ENCODE measurements at places on chromosomes 3 and 15.

- peak; percentile 71 for DNase-seq
Measured at GRCh38 chr15:31365655-31366127, 39.1 kb downstream of the KLF13 start.

- peak; percentile 38 for DNase-seq
Measured at GRCh38 chr3:188299068-188299467, 145.1 kb downstream of the LPP start.

- DNase-seq: no peak
Measured at GRCh38 chr3:55270976-55271375, 216.1 kb downstream of the WNT5A start.

GRCh38 chr3:156776871-156777270, 49.3 kb upstream of the LEKR1 start:
- no peak for DNase-seq

DNA sequence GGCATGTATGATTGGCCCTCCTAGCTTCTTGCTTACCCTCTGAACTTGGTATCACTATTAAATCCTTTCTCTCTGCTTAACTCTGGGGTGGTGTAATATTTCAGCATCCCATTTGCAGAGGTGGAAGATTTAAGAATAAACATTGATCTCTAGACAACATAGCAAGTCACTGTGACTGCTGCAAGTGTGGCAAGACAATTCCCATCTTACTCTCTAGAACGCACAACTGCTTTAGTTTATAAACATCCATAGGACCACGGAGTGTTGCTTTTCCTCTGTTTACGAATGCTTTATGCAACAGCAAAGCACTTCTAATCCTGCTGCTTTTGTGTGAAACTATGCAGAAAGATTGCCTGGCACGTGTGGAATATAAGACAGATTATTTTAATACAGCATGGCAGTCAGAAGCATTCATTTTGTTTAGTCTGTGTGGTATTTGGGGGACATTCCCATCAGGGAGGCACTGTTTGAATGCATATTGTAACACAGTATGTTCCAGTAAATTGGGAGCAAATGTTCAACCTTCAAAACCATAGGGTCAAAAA, 338.9 kb upstream of the TMCO5A start:
- DNase-seq: no peak

- no peak for DNase-seq
Measured at GRCh38 chr3:194014756-194015155, 121.2 kb upstream of the HES1 start.

DNA sequence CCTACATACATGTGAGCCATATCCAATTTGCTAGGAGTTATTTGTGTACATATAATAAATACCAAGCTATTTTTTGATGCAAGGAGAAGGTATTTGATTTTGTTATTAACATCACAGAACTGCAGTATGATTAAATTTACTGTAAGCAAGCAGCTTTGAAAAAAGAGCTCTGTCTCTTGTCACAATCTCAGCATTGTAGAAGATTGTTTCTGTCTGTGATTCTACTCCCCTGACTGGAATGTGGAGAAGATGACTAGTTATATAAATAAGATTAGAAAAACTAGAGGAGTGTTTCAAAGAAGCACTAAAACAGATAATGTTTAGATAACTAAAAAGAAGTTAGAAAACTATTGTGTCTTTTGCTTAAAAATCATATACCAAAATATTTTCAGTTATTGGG, 17.1 kb upstream of the DCBLD2 start:
- no peak for DNase-seq

GRCh38 chr3:15215996-15216395, 9.9 kb downstream of the CAPN7 start:
- no peak for DNase-seq

DNA sequence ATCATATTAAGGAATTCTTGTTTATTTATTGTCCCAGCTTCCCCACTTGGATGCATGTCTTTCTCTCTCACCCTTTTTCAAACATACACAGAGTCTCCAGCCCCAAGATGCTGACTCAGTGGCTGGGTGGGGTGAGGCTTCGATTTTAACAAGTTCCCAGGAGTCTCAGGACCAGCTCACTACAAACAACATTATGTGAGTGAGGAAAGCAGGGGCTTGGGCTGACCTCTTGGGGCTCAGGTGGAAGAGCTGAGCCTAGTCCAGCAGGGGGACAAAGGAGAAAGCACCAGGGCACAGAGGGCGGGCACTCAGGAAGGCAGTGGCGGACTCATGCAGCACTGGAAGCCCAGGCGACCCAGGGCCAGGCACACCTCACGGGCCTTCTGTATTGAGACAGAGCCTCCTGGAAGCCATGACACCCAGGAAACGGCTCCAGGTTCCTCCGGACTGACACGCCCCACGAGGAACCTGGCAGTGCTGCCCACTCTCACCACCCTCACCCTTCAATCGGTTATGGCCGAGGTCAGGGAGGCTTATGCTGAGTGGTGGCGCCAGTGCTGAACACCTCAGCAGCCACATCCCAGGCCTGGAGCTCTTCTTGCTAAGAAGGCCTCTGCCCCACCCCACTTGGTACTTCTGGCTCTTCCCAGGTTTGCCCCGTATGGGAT, 97.4 kb downstream of the LRIG1 start:
- no peak for DNase-seq

- no peak for DNase-seq
Measured at GRCh38 chr15:93158097-93158900, 69.3 kb upstream of the RGMA start.

- no peak for DNase-seq
Measured at GRCh38 chr3:152236716-152237115, 32.0 kb upstream of the MBNL1 start.

DNA sequence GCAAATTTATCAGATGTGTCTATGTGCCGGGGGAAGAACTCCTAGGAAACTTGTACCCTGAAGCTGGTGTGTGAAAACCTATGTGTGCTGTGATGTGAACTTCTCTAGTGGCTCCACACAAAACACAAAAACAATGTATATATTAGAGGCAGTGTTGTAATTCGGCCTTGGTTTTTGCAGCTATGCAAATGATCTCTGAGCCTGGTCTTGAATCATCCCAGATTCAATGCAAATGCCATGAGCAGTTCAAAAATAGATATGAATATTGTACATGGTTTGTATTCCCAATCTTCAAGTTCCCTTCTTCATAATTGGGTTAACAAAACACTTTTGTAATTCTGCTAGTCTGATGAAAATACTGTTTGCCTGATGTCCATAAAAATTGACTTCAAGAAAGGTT, 152.6 kb downstream of the MFSD1 start:
- no peak for DNase-seq

GRCh38 chr3:155034786-155035185, 45.3 kb upstream of the MME start:
- DNase-seq: no peak

DNA sequence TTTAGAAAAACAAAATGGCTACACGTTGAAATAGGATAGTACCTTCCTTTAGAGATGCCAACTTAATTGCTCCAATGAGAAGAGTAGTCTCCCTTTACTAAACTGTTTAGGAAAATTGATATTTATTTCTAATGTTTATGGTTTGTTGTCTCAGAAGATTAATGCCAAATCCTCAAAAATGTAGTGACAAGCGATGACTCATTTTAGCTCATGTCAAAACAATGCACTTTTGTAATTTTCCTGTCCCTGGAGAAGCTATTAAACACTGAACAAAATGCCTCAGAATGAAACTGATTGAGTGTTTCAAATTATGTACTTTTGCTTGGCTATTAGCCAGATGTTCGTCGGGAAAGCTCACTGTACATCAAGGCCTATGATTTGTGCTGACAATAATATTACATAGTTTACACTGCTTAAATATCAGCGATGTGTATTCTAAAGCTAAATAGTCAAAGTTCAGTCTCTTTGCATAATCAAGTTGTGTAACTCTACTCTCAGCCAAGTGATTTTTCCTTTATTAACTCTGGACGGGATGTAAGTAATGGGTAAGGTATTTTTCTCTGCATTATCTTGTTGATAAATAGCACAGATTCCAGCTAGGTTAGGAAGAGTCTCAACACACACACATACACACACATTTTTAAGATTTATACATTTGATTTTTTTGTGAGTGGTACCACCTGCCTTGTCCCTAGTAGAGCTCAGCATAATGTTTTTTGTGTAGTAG, 83.7 kb downstream of the CMSS1 start:
- no peak for DNase-seq

GRCh38 chr15:57172925-57173324, 203.4 kb upstream of the CGNL1 start:
- DNase-seq: no peak

DNA sequence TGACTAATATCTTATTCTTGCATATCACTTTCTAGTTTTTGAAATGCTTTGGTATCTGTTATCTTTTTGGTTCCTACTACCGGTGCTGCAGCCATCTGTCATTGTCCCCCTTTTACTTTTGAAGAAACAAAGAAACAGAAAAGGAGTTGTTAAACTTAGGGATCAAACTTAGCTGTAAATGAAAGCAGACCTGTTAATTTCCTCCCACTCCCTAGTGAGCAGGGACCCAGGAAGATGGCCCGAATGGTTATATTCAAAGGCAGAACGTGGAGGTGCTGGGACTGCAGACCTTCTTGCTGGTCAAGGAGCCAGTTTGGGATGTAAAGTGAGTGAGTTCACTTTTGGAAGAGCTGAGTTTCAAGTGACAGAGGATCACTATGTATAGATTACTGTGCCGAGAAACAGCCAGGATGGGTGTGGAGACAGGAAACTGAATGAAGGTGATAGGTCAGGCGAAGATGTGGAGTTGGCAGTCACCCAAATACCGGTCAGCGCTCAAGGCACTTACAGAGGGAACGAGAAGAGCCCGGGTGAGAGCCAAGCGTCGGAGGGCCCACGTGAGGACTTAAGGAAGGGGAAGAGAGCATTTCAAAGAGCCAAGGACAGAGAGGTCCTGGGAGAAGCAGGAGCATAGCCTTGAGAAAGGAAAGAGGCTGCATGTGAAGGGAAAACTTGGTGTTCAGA, 20.1 kb downstream of the KBTBD8 start:
- no peak for DNase-seq

DNA sequence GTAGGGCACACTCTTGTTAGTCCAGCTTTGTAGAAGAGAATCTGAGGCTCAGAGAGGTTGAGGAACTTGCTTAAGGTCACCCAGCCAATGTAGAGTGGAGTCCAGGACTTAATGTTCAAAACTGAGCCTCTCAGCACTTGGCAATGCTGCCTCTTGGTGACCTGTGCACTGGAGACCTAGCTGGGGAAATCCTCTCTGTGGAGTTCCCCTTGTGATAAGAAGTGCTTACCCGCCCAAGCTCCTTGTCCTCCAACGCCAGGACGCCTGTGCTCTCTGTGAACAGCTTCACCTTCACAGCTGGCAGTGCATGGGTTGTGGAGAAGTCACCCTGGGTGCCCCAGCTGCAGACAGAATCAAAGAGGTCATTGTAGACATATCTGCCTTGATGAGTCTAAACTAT, 219.1 kb upstream of the FEZF2 start:
- no peak for DNase-seq

DNA sequence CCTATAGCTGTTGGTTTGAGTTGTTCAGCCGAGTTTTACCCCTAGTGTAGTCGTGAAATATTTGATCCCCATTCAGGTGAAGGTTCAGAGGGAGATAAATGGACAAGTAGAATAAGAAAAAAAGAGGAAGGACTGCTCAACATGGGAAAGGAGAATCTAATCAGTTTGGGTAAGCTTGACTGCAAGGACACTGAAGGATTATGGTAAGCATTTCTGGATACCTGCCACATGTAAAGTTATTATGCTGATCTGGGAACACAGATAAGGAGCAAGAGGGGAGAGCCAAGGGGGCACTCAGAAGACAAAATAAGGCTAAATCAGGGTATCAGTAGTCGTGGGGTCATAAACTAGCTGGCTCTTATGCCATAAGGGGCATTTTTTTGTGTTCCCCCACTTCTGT, 49.9 kb downstream of the TFG start:
- no peak for DNase-seq

DNA sequence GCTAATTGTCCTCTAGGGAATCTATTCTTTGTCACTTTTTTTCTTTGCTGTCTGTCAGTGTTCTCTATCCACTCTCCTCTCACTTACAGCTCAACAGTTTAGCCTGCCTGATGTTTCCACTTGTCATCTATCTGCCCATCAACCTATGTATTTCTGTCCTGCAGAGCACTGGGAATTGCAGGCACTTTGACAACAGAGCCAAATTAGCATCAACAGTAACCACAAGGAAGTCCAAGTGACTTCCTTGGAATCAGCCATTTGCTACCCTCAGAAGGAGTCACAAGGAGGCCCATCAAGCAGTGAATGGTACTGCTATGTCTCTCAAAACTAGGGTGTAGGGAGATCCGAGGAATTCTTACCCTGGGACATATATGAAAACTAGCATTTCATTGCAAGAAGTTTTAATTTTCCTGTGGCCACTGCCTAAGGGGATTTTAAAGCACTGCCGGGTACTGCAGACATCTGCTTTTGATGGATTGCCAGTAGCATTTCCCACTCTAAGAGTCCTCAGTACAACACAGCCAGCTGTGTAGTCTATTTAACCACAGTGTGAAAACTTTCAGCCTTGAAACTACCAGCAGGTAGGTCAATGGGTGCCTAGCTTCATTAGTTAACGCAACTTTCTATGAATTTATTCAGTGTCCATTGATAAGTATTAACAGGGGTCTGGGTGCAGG, 898.8 kb downstream of the NTRK3 start:
- no peak for DNase-seq

DNA sequence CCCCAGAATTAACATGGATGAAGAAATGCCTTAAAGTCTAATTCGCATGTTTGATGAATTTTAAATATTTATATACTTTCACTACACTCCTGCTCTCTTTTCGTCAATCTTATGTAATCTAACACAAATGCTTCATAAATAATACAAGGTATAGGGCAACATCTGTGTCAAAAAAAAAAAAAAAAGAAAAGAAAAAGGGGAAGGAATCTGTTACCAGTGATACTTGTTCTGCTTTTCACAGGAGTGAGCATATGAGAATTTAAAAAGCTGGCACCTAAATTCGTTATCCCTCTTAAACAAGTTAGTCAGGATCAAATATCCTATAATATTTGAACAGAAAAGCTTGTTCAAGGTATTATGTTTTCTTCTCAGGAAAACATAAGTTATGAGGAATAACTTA, 243.8 kb downstream of the KCNH8 start:
- DNase-seq: no peak

- DNase-seq: no peak
Measured at GRCh38 chr15:39713846-39714245, 68.8 kb downstream of the FSIP1 start.

DNA sequence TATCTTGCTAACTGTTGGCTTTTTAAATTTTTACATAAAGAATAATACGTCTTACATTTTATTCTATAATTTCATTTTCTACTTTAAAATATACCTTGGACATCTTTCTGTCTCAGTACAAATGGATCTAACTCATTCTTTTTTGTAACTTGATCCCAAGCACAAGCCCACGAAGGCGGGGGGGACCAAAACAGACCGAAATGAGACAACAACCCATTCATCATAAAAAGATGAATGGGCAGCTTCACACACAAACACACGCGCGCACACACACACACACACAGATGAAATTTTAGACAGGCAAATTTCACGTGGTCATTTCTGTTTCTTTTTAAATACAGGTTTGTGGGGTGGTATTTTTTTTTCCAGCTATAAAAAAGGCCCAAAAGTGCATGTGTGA, 271.3 kb upstream of the TOPAZ1 start:
- DNase-seq: no peak

DNA sequence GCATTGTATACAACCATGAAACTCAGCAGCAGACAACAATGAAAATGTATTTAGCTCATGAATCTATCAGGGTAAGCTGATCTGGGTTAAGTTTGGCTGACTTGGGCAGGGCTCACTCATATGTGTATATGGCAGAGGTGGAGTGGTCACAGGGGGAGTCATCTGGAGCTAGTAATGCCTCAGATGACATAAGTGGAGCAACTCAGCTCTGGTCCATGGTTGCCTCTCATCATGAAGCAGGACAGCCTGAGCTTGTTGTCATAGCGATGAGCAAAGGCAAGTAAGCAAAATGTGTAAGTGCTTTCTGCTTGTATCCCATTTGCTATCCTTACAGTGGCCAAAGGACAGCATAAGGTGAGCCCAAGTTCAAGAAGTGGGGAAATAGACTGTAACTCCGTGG, 64.5 kb downstream of the ALCAM start:
- no peak for DNase-seq

Measured in stimulated activated CD8-positive, alpha-beta memory T cell treated with anti-CD3 and anti-CD28 coated beads, Interleukin-2, amount 100 ng/mL, for 48 hours (primary cell).